GM13976 (cell line): ENCODE measurements at places on chromosomes 7 and 10.

GRCh38 chr10:106573106-106573505 is 591.4 kb downstream of the SORCS1 start:
- no peak for DNase-seq

GRCh38 chr7:73663033-73663432 is 4.6 kb upstream of the VPS37D start:
- DNase-seq, result no peak

- DNase-seq, result no peak
These were observed 55.9 kb downstream of the SVOPL start for GRCh38 chr7:138645284-138645683.

DNA sequence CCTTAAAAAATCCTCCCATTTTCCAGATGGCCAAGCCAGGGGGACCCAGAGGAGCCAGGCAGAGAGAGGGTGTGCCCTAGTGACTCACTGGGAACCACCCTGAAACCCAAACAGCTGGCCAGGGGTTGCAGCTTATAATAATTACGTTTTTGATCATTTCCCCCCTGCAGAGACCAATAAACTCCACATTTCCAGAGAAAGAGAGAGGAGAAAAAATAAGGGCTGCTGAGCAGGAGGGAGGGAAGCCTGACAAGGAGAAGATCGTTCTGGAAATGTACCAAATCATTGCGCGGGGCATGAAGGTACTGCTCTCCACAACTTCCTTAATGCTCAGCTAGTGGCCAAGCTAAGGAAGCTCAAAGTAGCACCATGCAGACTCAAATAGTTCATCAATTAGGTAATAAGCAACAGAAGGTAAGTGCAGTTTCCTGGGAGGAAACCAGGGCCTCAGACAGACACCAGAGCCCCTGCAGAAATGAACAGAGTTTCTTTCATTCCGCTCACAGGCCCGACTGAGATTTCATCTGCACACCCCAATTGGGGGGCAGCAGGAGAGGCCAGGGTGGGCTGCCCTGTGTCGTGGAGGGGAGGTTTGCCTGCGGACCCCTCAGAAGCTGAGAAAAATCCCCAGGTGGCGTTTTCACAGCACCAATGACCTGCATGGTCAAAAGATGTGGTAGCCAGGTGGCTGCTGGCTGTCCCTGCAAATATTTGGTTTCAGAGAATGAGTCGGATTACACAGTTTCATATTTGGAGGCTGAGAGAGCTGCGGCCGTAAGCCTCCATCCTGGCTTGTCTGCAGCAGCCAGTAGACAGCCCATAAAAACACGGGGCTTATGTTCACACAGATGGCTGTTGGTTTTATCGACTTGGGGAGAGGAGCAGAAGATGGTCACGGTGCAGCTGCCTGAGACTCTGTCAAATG is 153.2 kb upstream of the LYZL2 start:
- DNase-seq, result peak; percentile 50

- peak; percentile 86 for DNase-seq
These were observed 87.0 kb downstream of the ALOX5 start for GRCh38 chr10:45461034-45461433.

- peak; percentile 55 for DNase-seq
These were observed 31.7 kb upstream of the ASL start for GRCh38 chr7:66043681-66044497.

- DNase-seq, result no peak
These were observed 59.1 kb downstream of the HGF start for GRCh38 chr7:81710751-81711150.

DNA sequence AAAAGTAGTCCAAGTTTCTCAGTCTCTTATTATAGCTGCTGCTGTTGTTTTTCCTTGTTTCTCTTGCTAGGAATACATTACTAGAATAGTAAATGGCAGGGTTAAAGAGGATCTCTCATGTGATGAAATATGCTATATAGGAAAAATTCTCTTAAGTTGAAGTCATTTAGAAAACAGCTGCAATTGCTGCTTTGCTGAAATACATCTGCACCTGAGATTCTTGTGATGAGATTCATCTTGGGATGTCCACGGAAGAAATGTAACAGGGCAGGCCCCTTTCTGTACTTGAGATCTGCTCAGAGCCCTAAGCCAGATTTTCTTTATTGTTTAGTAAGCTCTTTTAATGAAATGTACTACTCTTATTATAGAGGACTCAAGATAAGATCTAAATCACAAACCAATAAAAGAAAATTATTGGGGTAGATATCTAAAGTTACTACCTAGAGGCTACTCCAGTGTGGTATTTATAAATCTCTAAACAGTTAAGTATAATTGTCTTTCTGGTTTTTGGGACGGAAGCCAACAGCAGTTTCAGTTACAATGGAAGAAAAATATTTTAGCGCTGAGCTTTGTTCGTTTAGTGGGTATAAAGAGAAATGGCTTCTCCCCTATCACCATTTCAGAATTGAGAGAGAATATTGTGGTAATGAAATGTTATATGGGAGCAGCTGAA is 701.5 kb downstream of the KCNMA1 start:
- DNase-seq, result no peak

GRCh38 chr10:103969436-103969835 is 2.5 kb downstream of the SLK start:
- DNase-seq, result no peak

DNA sequence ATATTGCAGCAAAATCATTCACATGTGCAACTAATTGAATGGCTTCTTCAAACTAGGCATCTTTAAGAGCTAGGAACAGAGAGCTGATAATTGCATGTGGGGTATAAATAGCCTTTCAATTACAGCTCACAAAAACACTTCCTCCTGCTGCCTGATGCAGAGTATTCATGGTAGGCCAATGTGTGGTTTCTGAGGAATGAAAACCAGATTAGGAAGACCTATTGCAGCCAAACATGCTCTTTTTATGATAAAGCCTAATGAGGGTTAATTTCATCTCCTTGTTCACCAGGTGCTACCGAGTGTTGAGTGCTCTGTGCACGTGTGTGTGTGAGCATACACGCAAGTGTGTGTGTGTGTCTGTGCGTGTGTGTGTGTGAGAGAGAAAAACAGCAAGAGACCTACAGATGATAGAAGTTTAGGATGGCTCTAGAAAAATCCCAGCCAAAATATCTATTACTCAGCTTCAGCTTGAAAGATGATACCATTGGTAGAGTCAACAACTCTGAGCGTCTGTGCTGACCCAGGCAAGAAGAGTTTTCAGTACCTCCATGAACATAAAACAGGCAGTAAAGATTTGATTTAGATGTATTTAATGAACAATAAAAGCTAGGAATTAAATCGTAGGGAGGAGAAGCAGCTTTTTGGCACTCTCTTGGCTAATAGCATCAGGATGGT is 448.5 kb upstream of the ANKRD30A start:
- no peak for DNase-seq

- no peak for DNase-seq
These were observed 173.8 kb upstream of the SMIM30 start for GRCh38 chr7:113292105-113292504.

GRCh38 chr7:121343302-121343701 is 14.5 kb downstream of the WNT16 start:
- no peak for DNase-seq

DNA sequence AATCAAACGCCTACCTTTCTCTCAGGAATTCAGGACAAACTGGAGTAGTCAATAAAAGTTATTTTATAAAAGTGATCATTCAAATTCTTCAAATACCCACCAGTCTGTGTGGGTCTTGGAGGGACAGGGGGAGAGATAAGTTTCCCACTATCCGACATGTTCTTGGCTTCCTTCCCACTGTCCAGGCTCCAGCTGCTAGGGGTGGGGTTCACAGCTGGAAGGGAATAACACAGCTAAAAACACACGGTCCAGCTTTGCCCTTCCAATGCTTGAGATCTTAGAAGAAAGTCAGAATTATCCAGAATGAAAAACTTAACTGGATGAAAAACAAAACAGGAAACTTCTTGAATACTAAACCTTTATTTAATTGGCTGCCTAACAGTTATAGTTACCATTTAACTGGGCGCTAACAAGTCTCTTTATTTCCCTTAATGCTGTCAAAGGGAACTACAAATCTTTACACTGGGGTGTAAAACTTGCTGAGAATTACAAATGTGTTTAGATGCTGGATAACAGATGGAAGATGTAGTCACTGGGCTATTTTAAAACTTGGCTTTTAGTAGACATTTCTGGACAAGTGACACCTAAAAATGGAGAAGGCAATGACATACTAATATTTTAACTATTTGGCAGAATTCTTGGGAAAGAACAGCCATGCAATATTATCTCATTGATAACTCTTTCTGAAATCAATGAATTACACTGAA is 172.8 kb upstream of the IMMP2L start:
- DNase-seq, result no peak

- peak; percentile 23 for DNase-seq
These were observed 69.4 kb downstream of the EBF3 start for GRCh38 chr10:129894698-129895097.

DNA sequence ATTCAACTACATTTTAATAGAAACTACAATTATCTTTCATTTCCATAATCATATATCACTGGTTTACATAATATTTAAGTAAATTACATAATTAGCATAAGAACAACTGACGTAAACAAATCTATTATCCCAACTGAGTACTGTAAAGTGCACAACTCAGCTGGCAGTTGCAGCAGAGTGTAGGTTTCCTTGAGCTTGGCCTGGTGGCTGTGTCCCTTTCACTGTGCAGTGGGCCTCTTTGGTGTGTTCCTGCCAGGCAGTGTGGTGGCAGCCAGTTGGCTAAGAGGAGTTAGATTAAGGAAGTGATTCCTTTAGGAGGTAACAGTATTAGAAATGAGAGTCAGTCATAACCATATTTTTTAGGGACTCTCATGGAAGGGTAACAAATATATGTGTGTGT is 7.0 kb downstream of the NRG3 start:
- DNase-seq, result no peak

DNA sequence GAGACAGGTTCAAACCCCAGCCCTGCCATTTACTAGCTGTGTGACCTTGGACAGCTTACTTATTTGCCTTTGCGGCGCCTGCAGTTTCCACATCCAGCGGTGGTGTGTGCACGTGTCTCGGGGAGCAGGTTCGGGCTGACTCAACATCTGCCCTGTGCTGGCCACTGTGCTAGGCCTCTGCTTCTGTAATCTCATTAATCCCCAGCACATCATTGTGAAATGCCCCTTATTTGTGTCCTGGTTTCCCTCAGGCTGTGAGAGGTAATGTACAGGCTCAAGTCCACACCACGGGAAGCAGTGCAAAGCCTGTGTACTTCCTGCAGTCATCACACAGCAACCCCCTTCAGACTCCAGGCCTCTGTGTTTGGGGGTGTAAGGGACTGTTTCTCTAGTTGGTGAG is 285.7 kb downstream of the RPS24 start:
- DNase-seq, result no peak

DNA sequence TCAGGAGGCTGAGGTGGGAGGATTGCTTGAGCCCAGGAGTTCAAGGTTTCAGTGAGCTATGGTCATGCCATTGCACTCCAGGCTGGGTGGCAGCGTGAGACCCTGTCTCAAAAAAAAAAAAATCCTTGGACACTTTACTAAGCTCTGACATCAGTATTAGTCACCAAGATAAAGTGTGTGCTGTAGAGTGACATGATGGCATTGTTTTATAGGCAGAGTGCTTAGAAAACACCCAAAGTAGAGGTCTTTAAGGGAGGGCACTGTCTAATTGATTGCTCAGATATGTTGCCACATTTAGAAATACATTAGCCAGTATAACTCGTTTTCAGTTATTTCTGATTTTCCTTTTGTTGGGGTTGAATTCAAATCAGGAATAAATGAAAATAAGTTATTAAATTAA is 235.9 kb downstream of the REEP3 start:
- DNase-seq, result no peak

GRCh38 chr7:28488061-28488791 is 75.9 kb downstream of the CREB5 start:
- no peak for DNase-seq

DNA sequence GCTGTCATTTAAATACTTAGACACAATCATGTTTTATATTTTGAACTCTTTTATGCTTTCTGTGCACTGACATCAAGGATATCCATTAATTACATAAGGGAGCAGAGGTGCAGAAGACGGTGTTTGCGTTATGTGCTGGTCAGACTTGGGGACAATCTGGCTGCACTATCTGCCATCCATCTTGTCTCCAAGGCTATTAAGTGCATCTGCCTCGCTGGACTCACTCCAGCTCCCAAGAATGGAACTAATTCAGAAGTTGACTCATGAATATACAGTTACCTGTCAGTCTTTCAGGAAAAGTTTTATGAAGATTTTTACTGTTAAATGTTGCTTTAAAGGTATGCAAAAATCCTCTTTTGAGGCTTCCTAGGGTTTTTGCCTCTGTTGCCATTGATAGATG is 391.0 kb downstream of the SUGCT start:
- DNase-seq, result no peak

DNA sequence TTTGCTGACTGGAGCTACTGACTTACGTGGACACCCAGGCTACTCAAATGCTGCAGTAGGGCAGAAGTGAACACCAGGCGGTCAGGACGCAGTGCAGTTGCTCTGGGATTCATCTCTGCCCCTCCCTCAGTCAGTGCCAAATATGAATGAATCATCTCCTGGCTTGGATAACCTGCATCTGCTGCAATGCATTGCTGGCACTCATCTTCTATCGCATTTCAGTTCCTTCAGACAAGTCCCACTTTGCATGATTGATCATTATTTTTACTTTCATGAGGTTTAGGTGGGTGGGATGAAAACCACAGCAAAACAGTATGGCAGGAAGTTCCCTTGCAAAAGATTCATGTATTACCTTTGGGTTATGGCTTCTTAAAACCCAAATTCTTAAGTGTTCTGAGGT is 224.6 kb upstream of the NRP1 start:
- DNase-seq, result no peak

DNA sequence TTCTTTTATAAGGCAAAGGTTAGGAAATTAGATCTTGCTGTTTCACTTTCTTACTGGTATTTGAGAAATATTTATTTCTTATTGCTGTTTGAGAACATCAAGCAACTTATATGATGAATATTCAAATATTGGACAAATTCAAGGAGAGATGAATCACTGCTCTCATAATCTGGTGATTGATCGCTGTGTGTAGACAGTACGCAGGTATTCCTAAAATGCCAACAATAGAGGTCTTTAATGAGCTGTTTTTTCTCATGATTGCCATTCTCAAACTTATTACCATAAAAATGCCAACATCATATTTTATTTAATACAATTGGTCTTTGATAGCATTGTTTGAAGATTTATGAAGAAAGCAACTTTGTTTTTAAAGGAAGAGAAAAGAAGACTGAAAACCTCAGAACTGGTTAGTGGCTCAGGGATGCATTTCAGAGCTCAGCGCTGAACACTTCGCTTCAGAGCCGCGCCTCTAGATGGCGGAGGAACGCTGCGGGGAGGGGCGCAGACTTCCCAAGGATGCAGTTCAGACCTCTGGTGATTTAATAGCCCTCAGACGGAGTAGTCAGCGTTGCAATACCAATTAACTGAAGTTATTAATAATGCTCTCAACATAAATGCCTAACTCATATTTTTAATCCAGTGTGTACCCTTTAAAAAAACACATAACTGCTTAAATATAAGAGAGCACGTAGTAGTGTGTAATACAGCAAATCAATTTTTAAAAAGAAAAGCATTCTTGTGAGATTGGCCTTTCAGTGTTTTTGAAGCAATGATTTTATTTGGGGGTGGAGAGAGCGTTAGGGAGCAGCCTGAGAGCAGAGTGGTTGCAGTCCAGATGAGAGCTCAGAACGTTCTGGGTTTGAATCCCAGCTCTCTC is 38.5 kb upstream of the STEAP4 start:
- no peak for DNase-seq
